ENCODE measurements at places on chromosomes 3 and 15.

- no peak for DNase-seq
These were observed 59.2 kb downstream of the SYNM start for GRCh38 chr15:99164119-99164518.

GRCh38 chr3:40229963-40230362 lies 79.5 kb upstream of the EIF1B start:
- no peak for DNase-seq

DNA sequence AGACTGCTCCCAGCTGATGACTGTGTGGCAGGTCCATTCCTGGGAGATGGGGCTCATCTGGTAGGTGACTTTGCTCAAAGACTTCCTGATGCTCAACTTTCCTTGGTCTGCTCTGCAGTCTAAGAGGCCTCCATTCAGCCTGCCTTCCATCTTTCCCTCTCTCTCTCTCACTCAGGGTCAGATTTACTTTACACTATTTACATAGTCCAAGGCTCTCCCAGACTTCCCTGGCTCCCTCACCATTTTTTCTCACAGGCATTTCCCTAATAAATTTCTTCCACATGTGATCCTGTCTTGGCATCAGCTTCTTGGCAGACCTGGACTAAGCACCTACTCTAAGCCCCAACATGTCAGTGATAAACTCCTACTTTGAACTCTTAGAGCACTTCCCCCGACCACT lies 13.0 kb upstream of the PCCB start:
- DNase-seq: no peak

GRCh38 chr3:116453666-116454346 lies 8.5 kb upstream of the LSAMP start:
- no peak for DNase-seq

DNA sequence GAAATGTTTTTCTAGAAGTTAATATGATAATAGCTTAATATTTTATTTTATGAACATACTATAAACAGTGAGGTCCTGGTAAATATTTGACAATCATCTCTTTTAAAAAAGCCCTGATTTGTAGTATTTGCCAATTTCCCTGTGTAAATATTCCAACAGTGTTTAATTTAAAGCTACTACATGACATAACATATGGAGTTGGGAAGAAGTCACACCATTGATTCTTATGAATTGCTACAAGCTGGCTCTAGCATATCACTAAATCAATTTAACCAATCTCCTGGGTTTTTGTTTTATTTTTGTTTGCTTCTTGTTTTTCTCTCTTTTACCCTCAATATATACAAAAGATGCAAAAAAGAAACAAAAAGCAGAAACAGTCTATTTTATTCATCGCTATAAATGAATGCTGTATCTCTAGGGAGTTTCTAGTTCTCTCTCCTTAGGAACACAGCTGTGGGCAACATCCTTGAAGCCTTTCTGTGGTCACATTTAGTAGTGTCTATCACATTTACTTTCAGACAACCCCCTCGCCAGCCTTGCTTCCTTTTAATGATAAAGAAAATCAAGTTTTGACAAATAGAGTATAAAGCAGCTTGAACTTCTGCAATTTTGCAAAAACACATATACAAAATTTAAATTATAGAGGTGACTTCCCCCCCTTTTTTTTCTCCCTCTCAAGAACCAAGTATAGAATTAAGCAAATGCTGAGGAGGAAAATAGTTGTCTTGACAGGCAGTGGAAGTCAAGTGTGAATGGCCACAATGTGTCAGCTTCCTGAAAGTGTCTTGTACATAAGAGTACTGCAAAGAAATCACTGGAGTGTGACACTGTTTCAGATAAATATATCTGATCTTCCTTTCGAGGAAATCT lies 21.4 kb downstream of the CCR1 start:
- no peak for DNase-seq

GRCh38 chr3:190381441-190381840 lies 6.5 kb upstream of the CLDN16 start:
- DNase-seq: no peak

DNA sequence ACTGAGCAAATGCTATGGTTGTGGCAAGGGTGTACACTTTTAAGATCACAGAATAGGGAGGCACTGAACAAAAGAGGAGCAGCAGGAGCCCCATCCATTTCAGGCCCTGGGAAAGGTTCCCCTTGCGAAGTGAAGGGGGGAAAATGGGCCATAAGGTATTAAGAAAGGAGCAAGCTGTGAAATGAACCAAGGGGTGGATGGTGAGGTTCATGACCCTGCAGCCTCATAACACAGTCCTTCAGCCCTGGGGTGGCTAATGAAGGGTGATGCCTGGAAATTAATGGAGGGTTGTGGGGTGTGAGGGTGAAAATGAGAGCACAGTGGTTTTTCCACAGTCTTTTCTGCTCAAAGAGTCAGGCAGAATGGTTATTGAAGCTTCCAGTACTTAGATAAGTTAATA lies 150.1 kb downstream of the PDZRN3 start:
- no peak for DNase-seq

GRCh38 chr3:195796795-195797194 lies 14.9 kb downstream of the MUC4 start:
- DNase-seq: no peak

- no peak for DNase-seq
These were observed 52.4 kb downstream of the NEK11 start for GRCh38 chr3:131079086-131079485.

GRCh38 chr15:65101411-65101890 lies 13.5 kb downstream of the UBAP1L start:
- DNase-seq: peak; percentile 92

All from HuH-7.5 (cell line).